Stimulated activated CD8-positive, alpha-beta memory T cell treated with anti-CD3 and anti-CD28 coated beads, Interleukin-4, amount 100 ng/mL, for 4 hours (primary cell): ENCODE measurements at places on chromosomes 12 and 14.

- DNase-seq: no peak
Observed at GRCh38 chr12:105256921-105257320, 20.9 kb upstream of the APPL2 start.

- no peak for DNase-seq
Observed at GRCh38 chr14:103056322-103057027, 874 bp downstream of the CDC42BPB start.

DNA sequence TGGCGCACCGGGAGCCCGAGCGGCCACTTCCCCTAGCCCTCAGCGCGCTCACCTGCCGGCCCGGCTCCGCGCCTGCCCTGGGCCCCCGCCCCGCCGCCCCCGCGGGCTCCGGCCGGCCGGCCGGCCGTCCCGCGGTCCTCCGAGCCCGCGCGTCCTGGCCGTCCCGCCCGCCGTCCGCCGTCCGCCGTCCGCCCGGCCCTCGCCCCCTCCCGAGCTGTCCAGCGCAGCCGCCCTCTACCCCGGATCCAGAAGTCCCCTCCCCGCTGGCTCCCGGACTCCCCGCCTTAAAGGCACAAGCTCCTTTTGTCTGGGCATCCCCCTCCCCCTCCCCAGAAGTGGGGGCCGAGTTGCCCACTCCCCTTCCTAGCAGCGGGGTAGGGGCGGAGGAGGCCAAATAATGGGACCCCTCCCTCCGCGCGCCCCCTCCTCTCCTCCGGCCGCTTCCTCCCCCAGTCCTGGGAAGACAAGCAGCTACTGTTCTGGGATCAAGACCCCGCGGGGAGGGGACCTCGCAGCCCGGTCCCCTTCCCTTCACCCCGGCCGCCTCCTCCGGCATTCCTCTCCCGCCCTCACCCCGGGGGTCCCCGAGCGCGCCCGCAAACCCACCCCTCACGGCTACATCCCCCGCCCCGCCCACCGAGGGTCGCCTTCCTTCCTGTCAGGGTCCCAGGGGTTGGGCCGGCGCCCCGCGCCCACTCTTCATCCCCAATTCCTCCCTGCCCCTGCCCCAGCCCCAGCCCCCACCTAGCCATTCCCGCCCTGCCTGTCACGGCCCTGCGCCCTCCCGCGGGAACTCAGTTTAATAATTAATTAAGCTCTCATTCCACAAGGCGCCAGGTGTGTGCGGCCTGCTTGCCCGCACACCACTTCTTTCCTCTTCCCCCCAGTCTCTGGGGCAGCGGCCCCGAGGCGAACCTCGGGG is at the start of gene ADCY6:
Gene ADCY6, minus strand, starts transcription at position 236 of the 922 bp plus-strand sequence. CDS start 5,655 bp downstream, outside the sequence.
- no peak for DNase-seq

- peak; percentile 32 for DNase-seq
Observed at GRCh38 chr14:100147181-100147631, 12.2 kb downstream of the DEGS2 start.

DNA sequence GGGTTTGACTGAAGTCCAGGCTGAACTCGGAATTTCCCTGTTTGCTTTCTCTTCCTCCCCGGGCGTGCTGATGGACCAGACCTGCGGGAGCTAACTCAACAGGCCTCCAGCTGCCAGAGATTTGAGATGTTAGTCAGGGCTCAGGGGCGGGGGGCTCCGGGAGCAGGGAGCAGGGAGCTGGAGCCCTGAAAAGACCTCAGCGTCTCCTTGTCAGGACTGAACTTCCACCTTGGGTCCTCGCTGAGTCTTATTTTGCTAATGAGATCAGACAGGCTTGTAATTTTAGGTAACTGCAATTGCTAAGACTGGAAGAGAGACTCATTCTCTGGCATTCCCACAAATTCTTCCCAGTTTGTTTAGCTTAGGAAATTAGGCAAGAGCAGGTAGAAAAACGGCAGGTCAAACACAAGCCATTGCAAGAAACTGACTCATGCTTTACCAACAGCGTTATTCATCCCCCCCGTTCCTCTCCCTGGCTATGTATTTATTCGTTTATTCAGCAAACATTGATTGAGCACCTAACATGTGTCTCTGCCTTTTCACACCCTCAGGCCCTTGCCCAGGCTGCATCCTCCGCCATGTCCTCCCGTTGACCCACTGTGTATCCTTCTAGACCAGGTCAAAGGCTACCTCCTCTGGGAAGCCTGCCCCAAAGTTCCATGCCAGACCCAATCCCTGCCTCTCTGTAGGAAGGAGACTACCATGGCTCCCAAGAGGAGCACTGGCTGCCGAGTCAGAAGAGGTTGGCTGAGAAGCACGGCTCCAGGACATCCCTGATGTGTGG is 80.4 kb upstream of the DIO3 start:
- no peak for DNase-seq

GRCh38 chr12:42742716-42743115 is 153.2 kb upstream of the PRICKLE1 start:
- DNase-seq: no peak

DNA sequence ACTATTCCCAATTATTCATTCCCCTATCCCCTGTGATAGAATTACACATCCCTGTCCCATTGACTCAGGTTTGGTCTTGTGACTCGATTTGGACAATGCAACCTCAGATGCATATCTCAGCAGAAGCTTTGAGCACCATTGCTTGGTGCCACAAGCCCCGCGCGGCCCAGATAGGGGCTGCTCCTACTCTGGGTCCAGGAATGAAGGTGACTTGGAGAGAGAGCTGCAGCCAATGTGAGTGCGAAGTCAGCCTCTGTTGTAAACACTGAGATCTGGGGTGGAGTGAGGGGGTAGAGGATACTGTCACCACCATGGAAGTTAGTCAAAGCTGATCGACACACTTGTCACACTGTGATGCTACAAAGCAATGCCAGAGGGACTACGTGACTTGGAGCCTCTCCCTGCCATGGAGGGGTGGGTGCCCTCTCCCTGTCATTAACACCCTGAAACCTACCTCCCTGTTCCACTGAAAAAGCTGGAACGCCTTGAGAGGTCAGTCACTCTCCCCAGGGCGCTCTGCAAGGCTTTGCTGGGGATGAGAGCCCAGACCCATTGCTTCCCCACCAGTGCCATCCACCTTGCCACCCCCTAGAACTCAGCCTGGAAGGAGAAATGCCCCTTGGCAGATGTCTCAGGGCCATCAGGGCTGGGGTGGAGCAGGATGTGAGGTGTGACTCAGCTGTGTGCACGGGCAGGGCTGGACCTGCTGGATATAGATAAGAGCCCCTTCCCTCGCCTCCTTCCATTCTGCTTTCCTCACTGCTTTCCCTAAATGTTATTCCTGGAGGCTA is 6.6 kb upstream of the PLEK2 start:
- no peak for DNase-seq

DNA sequence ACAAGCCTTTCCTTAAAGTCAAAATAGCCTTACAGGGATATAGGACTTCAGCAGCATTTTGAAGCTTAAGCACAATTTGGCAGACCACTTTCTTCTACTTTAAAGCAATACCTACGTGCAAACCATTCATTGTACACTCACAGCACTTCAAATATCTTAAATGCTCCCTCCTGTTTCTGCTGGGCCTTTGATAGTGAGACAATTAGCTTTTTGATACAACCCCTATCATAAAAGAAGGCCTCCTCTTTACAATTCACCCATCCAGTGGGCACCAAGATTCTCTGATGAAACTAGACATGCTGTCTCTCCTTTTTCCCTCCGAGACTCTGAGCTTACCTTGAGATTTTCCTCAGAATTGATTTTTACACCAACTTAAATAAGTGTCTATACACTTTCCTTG is 157.5 kb upstream of the FAR2 start:
- DNase-seq: no peak

DNA sequence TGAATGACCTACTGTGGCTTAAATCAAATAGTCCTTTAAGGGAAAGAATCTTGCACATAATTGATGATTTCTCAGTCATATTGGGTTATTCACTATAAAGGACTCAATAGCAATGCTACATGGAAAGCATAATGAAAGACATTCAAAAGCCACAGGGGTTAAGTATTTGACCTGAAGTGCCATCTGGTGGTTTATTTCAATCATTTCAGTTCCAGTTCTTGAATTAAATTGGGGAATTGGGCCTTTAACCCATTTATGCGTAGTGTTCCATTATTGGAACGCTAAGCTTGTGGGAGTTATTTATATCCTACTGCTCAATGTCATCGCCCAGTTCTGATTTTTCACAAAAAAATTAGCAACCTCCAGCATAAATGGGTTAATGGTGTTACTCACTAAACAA is 41.3 kb upstream of the C12orf71 start:
- no peak for DNase-seq

DNA sequence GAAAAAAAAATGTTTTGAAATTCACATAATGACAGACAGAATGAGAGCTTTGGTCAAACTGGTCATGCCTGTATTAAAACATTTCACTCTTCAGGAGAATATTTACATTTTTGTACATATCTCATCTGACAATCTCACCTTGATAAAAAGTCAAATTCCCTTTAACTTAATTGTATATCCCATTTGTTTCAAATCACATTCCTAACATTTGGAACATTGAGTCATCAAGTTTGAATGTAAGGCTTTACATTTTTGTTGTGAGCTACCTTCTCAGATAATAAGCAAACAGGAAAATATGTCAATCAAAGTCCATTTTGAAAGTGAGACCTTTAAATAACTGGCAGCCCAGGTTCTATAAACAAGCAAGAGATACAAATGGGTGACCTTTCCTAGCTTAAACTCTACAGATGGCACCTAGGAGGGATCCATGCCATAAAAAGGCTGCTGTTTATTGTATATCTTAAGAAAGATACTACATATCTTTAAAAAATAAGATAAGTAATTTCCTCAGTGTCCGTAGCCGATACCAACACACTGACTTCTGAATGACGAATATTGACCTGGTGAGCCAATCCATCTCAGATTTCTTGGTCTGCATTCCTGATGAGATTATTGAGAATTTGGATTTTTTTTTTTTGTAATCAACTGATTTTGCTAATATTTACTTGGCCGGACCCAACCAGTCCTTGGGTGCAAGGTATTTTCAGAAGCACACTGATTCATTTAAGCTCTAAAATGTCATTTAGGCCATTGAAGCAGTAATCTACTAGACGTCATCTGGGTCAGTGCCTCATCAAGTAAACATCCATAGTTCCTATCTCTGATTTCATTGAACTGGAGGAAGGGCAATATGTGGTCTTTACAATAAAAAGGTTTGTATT is 259.6 kb downstream of the BTG1 start:
- no peak for DNase-seq

GRCh38 chr12:56299308-56299852 is 750 bp downstream of the CS start:
- no peak for DNase-seq

DNA sequence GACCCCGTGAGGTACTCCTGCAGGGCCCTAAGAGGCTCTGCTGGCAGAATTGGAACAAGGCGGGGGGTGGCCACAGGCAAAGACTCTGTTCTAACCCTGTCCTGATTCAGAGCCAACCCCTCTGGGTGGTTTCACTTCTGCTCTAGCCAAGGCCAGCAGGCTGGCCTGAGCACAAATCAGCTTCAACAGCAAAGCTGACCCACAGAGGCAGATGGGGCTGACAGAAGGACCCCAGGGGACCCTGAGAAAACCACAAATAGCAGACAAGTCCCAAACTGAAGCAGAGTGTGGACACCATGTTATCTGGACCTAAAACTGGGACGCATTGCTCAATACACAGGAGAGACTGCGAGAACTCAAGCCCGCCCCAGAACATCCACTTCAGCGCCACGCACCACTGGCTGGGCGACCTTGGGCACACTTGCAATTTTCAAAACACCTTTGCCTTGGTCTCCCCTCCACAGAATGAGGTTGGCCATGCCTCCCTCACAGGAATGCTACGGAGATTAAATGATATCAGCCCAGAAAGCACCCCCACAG is 76.4 kb upstream of the DICER1 start:
- no peak for DNase-seq

DNA sequence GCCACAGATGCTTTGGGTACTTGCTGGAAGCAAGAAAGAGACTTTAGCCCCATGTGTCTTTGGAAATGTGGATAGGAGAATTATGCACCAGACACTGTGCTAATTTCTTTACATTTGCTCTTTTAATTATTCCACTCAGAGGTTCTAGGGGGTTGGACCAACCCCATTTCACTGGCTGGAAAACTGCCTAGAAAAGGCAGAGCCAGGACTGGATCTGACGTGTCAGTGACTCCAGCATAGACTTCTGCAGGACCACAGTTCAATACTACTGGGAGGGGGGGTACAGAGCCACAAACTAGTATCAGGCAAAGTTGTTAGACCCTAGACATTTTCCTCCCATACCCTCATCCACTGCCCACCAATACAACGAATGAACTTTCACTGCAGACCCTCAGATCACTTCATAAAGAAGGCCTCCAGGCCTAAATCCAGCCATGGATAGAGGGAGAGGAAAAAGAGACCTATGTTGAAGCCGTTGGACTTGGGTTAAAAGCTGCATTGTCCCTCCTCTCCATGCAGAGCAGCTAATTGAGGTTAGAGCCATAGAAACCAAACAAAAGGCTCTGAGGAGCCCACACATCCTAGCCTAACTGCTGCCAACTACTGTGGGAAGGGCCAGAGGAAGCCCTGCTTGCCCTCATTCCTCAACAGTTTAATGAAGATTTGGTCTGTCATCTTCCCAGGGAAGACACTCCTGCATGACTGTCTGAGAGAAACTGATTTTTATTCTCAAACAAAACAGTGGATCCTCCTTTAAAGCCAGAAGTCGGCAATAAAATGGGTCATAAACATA is 68.7 kb downstream of the STON2 start:
- DNase-seq: no peak

GRCh38 chr12:25682421-25682820 is 129.3 kb upstream of the LMNTD1 start:
- DNase-seq: no peak

DNA sequence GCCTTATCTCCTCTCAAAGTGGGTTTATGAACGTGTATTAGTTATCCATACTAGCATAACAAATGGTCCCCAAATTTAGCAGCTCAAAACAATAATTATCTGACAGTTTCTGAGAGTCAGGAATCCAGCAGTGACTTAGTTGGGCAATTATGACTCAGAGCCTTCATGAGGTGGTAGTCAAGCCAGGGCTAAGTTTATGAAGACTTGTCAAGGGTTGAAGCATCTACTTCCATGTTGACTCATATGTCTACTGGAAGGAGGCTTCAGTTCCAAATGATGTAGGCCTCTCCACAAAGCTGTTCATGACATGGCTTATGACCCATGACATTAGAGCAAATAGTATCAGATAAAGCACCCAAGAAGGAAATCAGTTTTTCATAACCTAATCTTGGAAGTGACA is 73.2 kb downstream of the IPO8 start:
- no peak for DNase-seq

GRCh38 chr12:18470251-18470650 is 208.9 kb downstream of the PIK3C2G start:
- DNase-seq: no peak

DNA sequence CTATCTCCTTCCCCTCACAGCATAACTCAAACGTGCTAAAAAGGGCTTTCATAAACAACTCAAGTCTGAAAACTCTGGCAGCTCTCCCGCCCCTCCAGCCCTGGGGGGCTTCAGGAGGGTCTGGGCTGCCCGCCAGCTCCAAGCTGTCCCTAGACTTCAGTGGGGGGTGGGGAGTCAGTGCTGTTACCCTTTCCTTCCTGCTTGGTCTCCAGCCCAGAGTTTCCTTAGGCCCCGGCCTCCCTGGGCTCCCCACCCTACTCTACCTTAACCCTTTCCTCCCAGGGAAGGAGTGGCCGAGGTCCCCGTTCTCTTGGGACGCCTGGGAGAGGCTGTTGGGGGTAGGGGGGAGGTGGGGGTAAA is 530 bp upstream of the NYNRIN start:
- DNase-seq: no peak

GRCh38 chr14:89196545-89196944 is 220.5 kb downstream of the FOXN3 start:
- no peak for DNase-seq

- DNase-seq: no peak
Observed at GRCh38 chr12:68406134-68406576, 74.0 kb upstream of the MDM1 start.

GRCh38 chr12:60921541-60921940 is 1325.7 kb downstream of the SLC16A7 start:
- no peak for DNase-seq
